Bronchus fibroblast of lung (primary cell): ENCODE measurements at places on chromosomes 11 and 22. TPM values are rescaled to one million over a fixed set of nuclear protein-coding genes. Genes with fewer than 3 reads are reported as not detected.

NLRP14 gene
- total RNA-seq, result not detected in 2 replicates

MISFA gene
- total RNA-seq, result 0.34 TPM in 1 of 2 replicates, not detected in the other

SMC1B gene
- not detected in 2 replicates for total RNA-seq

SYT13 gene
- total RNA-seq, result not detected in 2 replicates

PKNOX2 gene
- total RNA-seq, result 0.84 and 1.2 TPM in 2 replicates

ZNRF3 gene
- total RNA-seq, result 5.5 TPM in 2 replicates

KCNK4 gene
- not detected in 2 replicates for total RNA-seq

TEX12 gene
- not detected in 2 replicates for total RNA-seq

TRIM49C gene
- total RNA-seq, result not detected in 2 replicates

MFRP gene
- total RNA-seq, result not detected in 2 replicates

SHISAL1 gene
- total RNA-seq, result under 0.01 and 0.15 TPM in 2 replicates
